NCI-H2081 treated with DMSO at 0.1 percent for 48 hours (cell line): ENCODE measurements at places on chromosomes 1 and 21.
A peak's percentile ranks its signal among the peaks of the same experiment; 100 is the strongest.

GRCh38 chr1:21902026-21903012 lies 34.8 kb downstream of the HSPG2 start:
- no peak for DNase-seq

DNA sequence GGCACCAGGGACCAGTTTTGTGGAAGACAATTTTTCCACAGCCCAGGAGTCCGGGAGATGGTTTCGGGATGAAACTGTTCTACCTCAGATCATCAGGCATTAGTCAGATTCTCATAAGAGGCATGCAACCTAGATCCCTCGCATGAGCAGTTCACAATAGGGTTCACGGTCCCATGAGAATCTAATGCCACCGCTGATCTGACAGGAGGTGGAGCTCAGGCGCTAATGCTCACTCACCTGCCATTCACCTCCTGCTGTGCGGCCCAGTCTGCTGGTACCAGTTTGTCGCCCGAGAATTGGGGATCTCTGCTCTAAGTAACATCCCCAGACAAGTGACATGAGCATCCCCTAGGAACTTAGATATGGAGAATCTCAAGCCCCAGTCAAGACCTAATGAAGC lies 180.7 kb downstream of the COQ8A start:
- DNase-seq, result no peak

GRCh38 chr1:41525891-41526587 lies 41.6 kb upstream of the EDN2 start:
- DNase-seq, result no peak

DNA sequence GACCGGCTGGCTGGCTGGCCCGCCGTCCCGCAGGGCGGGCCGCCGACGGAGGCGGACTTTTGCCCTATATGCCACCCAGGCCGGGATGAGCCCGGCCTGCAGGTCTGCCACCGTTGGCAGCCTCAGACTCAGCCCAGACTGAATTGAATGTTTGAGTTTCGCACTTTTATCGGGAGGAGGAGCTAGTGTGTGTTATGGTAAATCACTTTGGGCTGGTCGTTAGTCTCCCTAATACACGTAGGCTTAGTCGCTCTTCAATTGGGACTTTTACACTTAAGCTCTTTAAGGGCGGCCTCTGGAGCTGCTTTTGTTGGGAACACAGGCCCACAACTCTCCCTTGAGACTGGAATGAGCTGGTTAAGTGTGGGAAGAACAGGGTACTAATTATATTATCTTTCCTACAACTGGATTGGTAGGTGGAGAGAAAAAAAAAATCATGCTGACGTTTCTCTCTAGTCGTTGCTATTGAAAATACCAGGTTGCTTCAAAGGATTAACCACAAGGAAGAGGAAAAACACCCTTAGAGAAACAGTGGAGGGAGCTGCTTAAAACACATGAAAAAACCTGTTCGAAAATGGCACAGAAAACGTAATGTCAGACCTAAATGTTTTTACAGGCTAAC lies 1.4 kb upstream of the IRF2BP2 start:
- DNase-seq, result peak; percentile 63

GRCh38 chr21:34812504-34813265 lies 143.9 kb downstream of the CLIC6 start:
- no peak for DNase-seq

GRCh38 chr1:187168297-187168696 lies 339.5 kb downstream of the PLA2G4A start:
- DNase-seq, result no peak

- no peak for DNase-seq
These were observed 30.1 kb downstream of the C21orf91 start for GRCh38 chr21:17789069-17789468.
